Natural killer cell treated with Interleukin-12 subunit alpha and Interleukin-12 subunit beta and Interleukin-15 and Interleukin-18, amount 100 ng/mL, for 72 hours (primary cell): ENCODE measurements at places on chromosomes 6 and 20. TPM values are rescaled to one million over a fixed set of nuclear protein-coding genes. Genes with fewer than 3 reads are reported as not detected.
A peak's percentile ranks its signal among the peaks of the same experiment; 100 is the strongest.

The SLC2A10 gene
- 0.64 TPM for total RNA-seq

DNA sequence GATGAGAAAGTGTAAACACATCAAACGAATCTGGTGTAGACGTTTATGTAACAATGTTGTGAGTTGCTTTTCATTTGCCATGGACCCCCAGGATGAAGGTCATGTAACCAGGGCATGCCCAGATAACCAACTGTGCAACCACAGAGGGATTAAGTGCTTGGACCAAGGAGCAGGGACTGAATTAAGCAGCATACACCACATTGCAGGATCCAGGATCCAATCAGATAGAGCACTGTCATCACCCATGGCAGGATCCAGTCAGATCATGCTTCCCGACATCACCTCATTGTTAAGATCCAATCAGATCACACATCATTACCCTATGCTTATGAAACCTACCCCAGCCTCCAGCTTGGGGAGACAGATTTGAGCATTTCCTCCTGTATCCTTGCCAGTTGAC lies 74.3 kb upstream of the RCAN2 start:
- H3K27me3 ChIP-seq: peaks cover 45% of the 10 kb centered on the region
- no peak for DNase-seq
- H3K36me3 ChIP-seq: no peaks in the 10 kb centered on the region
- H3K4me3 ChIP-seq: no peak overlapping the region
- H3K4me1 ChIP-seq: no peaks in the 10 kb centered on the region

- H3K27ac ChIP-seq: peak overlapping the region; percentile 63
Observed at GRCh38 chr6:166235666-166236292, 68.1 kb upstream of the TBXT start.

DNA sequence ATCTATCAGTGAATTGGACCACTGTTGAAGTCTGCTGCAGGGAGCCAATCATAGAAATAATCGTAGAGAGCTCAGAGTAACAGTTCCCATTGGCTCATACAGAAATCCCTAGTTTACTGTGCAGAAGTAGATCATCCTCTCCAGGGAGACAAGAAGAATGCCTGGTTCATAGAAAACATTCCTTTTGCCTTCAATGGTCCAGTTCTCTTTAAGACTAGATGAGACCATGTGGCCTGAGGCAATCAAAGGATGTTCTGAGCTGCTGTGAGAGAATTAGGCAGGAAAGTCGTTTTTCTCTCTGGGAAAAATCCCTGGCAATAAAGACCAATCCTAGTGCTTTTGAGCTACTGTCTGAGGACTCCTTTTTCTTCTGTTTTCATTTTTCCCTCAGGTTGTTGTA lies 208.4 kb downstream of the CENPW start:
- H3K4me1 ChIP-seq: no peaks in the 10 kb centered on the region
- no peak overlapping the region for H3K4me3 ChIP-seq
- H3K27ac ChIP-seq: no peak overlapping the region

The LY6G6D gene
- total RNA-seq: not detected

DNA sequence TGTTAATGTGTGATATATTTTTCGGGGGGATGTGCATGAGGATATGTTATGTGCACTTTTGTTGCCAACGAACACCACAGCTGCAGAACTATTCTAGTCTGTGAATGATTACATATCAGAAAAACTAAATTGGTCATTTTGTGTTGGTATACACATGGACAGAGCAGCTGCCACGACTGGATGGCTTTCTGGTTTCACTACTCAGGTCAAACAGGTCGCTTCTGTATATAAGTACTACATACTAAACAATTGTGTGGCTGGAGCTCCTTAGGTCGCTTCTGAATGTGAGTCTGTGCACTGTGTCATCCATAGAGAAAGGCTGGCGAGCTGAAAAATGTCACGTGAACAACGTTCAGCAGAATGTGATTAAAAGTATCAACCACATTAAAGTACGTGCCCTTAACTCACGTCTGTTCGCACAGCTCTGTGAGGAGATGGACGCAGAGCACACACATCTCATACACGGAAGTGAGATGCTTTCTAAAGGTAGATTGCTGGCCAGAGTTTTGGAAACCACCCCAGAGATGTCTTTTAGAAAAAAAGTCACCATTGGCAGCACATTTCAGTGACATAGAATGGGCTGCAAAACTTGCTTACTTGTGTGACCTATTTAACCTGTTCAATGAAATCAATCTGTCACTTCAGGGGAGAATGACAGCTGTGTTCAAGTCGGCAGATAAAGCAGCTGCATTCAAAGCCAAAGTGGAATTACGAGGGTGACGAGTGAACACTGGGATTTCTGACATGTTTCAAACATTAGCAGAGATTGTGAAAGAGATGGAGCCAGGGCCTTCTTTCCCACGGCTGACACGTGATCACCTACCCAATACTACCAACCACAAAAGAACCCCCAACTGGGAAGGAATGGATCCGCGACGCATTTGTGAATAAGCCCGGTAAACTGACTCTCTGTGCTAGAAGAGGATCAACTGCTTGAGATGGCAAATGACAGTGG lies 176.6 kb downstream of the PDE10A start:
- H3K27ac ChIP-seq: no peak overlapping the region
- no peak for DNase-seq
- no peaks in the 10 kb centered on the region for H3K4me1 ChIP-seq
- H3K4me3 ChIP-seq: no peak overlapping the region
- H3K36me3 ChIP-seq: no peaks in the 10 kb centered on the region

GRCh38 chr6:132341646-132342045 lies 59.6 kb downstream of the MOXD1 start:
- H3K27ac ChIP-seq: no peak overlapping the region
- H3K4me3 ChIP-seq: no peak overlapping the region
- no peaks in the 10 kb centered on the region for H3K4me1 ChIP-seq

DNA sequence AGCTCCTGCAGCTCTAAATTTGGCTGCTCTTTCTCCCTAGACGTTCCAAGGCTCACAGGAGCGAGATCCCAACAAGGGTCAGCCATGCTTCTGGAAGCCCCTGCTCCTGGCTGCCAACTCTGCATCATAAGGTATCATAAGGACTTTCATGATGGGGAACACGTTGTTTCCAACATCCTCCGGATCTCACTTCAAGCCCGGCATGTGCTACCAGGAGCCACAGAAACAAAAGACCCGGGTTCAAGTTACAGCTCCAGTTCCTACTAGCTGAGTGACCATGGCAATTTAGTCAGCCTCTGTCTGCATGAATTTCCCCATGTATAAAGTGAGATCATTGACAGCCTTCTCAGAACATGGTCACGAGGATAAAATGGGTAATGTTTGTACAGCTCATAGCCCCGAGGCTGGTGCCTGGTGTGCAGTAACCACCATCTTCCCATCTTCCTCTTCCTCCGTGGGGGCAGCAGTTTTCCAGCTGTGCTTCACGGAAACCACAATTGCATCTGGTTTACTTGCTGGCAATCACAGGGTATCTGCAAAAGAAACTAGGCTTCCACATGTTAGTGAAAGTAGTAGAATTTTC lies 209.0 kb upstream of the ECI2 start:
- H3K36me3 ChIP-seq: no peaks in the 10 kb centered on the region
- peaks cover 43% of the 10 kb centered on the region for H3K27me3 ChIP-seq
- H3K4me1 ChIP-seq: no peaks in the 10 kb centered on the region
- no peak for DNase-seq

The LTA gene
- 3,727 TPM for total RNA-seq

DNA sequence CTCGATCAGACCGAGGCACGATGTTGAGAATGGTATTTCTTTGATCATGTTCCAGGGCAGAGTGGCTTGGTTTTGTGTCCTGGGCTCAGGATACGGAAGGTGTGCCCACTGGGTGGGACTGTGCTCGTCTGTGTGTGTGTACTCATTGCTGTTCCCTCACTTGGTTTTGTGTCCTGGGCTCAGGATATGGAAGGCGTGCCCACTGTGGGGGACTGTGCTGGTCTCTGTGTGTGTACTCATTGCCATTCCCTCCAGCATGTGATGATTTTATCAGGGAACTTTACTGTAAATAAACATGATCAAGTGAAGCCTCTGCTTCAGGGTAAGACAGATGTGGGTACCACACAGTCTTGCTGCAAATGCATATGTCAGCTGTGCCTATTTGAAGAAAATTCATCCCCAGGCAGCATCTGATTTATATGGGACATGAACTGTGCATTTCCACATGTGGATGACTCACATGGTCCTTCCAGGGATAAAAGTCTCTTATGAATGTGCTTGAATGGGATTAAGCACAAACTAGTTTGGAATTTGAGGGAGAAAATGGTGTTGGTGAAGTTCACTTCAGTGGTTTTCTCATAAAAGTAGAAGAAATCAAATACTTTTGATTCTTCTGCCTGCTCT lies 274.3 kb downstream of the QKI start:
- H3K4me3 ChIP-seq: no peak overlapping the region
- H3K4me1 ChIP-seq: peaks cover 6% of the 10 kb centered on the region
- peaks cover 10% of the 10 kb centered on the region for H3K27me3 ChIP-seq
- DNase-seq: no peak
- H3K27ac ChIP-seq: no peak overlapping the region
- peaks cover 4% of the 10 kb centered on the region for H3K36me3 ChIP-seq

GRCh38 chr20:52103335-52103912 lies 88.2 kb downstream of the ZFP64 start:
- H3K27ac ChIP-seq: no peak overlapping the region
- H3K4me1 ChIP-seq: peaks cover 14% of the 10 kb centered on the region
- DNase-seq: no peak
- H3K27me3 ChIP-seq: peaks cover 18% of the 10 kb centered on the region

The ZNF76 gene
- total RNA-seq: 52.2 TPM

The FAM217A gene
- total RNA-seq: not detected

The FAM209B gene
- 1.7 TPM for total RNA-seq

The PAQR8 gene
- total RNA-seq: 4.1 TPM

DNA sequence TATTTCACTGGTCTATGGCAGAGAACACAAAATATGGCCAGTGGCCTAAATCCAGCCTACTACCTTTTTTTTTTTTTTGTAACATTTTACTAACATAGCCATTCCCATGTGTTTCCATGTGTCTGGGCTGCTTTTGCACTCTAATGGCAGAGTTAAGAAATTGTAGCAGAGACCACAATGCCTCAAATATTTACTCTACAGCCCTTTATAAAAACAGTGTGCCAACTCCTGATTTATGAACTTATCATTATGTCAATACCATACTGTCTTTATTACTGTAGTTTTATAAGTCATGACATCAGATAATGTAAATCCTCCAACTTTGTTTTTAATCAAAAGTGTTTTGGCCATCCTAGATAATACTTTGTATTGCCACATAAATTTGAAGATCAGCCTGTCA lies 27.4 kb upstream of the CAP2 start:
- no peaks in the 10 kb centered on the region for H3K27me3 ChIP-seq
- peaks cover 9% of the 10 kb centered on the region for H3K36me3 ChIP-seq
- DNase-seq: no peak

The HDGFL1 gene
- total RNA-seq: not detected

DNA sequence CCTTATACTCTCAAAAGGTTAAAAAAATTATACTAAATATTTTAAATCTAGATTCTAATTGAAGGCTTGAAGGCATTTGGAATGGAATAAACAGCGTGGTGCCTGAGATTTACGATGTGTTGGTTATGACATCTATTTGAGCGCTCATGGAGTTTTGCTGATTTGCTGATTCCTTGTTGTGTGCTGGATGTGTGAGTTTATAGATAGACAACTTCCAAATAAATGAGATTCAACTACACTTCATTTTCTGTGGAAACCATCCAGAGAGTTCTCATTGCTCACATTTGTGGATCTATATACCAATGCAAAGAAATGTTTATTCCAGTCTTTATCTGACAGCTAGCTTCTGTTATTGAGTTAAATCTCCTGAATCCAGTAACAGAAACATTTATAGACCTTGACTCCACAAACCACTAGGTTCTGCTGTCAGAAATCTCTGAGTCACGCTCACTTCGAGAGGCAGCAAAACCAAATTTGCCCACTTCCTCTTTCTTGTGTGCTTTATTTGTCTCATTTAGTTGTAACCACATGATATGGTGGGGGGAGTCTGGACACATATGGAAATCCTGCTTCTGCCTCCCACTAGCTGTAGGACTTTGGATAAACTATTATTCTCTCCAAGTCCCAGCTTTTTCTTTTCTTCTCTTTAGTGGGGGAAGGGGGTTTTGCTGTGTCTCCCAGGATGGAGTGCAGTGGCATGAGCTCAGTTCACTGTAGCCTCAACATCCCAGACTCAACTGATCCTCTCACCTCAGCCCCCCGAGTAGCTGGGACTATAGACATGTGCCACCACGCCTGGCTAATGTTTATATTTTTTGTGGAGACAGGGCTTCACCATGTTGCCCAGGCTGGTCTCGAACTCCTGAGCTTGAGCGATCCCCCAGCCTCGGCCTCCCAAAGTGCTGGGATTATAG lies 54.5 kb downstream of the IPCEF1 start:
- H3K36me3 ChIP-seq: no peaks in the 10 kb centered on the region
- H3K27ac ChIP-seq: no peak overlapping the region
- H3K4me3 ChIP-seq: peak overlapping the region; percentile 44
- H3K27me3 ChIP-seq: peaks cover 2% of the 10 kb centered on the region

GRCh38 chr6:85461798-85462170 lies 11.9 kb downstream of the NT5E start:
- peak overlapping the region; percentile 33 for H3K27ac ChIP-seq
- peaks cover 37% of the 10 kb centered on the region for H3K27me3 ChIP-seq
- DNase-seq: no peak
- H3K4me1 ChIP-seq: peaks cover 57% of the 10 kb centered on the region
- H3K36me3 ChIP-seq: no peaks in the 10 kb centered on the region

The HCRTR2 gene
- not detected for total RNA-seq

- H3K4me3 ChIP-seq: no peak overlapping the region
- H3K27ac ChIP-seq: no peak overlapping the region
- peaks cover 11% of the 10 kb centered on the region for H3K36me3 ChIP-seq
- H3K4me1 ChIP-seq: peaks cover 18% of the 10 kb centered on the region
- DNase-seq: no peak
Observed at GRCh38 chr6:163790266-163790840, 375.8 kb downstream of the QKI start.
